ENCODE measurements at places on chromosomes 1 and 21. TPM values are rescaled to one million over a fixed set of nuclear protein-coding genes. Genes with fewer than 3 reads are reported as not detected.

GRCh38 chr1:193070386-193070753, 11.0 kb downstream of the RO60 start:
- H3K4me3 ChIP-seq: no peak overlapping the region
- no peak overlapping the region for H3K27ac ChIP-seq
- no peaks in the 10 kb centered on the region for H3K4me1 ChIP-seq
- H3K27me3 ChIP-seq: no peaks in the 10 kb centered on the region

- H3K36me3 ChIP-seq: no peaks in the 10 kb centered on the region
- H3K4me1 ChIP-seq: peaks cover 2% of the 10 kb centered on the region
- DNase-seq: no peak
- no peaks in the 10 kb centered on the region for H3K27me3 ChIP-seq
- no peak overlapping the region for H3K27ac ChIP-seq
Observed at GRCh38 chr1:192633533-192634253, 2.3 kb upstream of the RGS13 start.

- DNase-seq: no peak
- peaks cover 24% of the 10 kb centered on the region for H3K4me1 ChIP-seq
- no peak overlapping the region for H3K4me3 ChIP-seq
- peak overlapping the region; percentile 83 for H3K27ac ChIP-seq
- no peaks in the 10 kb centered on the region for H3K27me3 ChIP-seq
Observed at GRCh38 chr1:1425426-1425752, 4.3 kb upstream of the ANKRD65 start.

- H3K4me1 ChIP-seq: no peaks in the 10 kb centered on the region
- no peak for DNase-seq
- H3K27me3 ChIP-seq: no peaks in the 10 kb centered on the region
- H3K36me3 ChIP-seq: no peaks in the 10 kb centered on the region
- no peak within 1 kb of the TSS for H3K27ac ChIP-seq
Observed at GRCh38 chr1:11847667-11848372, at the start of gene NPPA. NPPA (minus strand) TSS chr1:11847783; CDS start chr1:11847684, 99 bp downstream.

The GCSAML gene
- total RNA-seq: 3.7 TPM

The RHD gene
- 0.50 TPM for total RNA-seq

The AMY2B gene
- total RNA-seq: 19.4 TPM

DNA sequence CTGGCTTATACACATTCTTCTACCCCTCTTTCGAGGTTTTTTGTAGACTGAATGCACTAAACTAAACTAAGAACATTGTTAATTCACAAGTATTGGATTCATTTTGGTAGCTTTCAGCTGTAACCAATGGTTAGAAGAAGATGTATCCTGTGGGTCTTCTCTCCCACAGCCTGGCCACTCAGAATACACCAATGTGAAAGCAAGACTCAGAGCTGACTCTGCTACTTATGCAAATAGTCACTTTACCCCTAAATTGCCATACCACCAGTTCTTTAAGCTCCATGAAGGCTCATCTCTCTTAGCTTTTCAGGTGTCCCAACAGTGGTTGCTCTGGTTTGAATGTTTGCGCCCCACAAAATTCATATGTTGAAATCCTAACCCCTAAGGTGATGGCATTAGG, 60.1 kb downstream of the RGS13 start:
- no peak overlapping the region for H3K27ac ChIP-seq
- H3K27me3 ChIP-seq: no peaks in the 10 kb centered on the region
- DNase-seq: no peak
- H3K4me3 ChIP-seq: no peak overlapping the region

DNA sequence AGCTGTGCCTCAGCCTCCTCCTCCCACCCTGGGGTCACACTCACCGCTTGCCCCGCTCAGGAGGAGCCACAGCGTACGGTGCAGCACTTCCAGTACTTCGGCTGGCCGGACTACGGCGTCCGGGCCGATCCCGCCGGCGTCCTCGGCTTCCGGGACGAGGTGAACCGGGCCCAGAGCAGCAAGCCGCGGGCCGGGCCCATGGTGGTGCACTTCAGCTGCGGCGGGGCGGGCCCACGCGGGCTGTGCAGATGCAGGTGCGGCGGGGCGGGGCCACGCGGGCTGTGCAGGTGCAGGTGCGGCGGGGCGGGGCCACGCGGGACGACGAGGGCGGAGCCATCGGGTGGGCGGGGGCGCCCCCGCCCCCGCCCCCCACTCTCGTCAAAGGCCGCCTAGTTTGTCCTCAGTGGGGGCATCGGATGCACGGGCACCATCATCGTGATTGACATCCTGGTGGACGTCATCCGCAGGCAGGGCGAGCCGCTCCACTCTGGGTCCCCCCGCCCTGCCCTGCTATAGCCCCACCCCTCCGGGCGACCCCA, 5.5 kb downstream of the RNF223 start:
- H3K4me3 ChIP-seq: peak overlapping the region; percentile 45
- DNase-seq: no peak
- no peak overlapping the region for H3K27ac ChIP-seq
- H3K36me3 ChIP-seq: no peaks in the 10 kb centered on the region
- no peaks in the 10 kb centered on the region for H3K27me3 ChIP-seq

The MEX3A gene
- total RNA-seq: 3.0 TPM

GRCh38 chr1:234556245-234556943, 53.6 kb downstream of the IRF2BP2 start:
- DNase-seq: no peak
- H3K36me3 ChIP-seq: no peaks in the 10 kb centered on the region
- no peaks in the 10 kb centered on the region for H3K27me3 ChIP-seq
- no peak overlapping the region for H3K4me3 ChIP-seq

The SERTAD4 gene
- total RNA-seq: 1.9 TPM

GRCh38 chr1:47623557-47623940, 185.7 kb downstream of the FOXD2 start:
- no peak overlapping the region for H3K4me3 ChIP-seq
- no peaks in the 10 kb centered on the region for H3K4me1 ChIP-seq
- H3K27ac ChIP-seq: no peak overlapping the region
- DNase-seq: peak; percentile 6
- no peaks in the 10 kb centered on the region for H3K36me3 ChIP-seq
- H3K27me3 ChIP-seq: no peaks in the 10 kb centered on the region

GRCh38 chr1:55474168-55474786, 259.1 kb upstream of the USP24 start:
- no peaks in the 10 kb centered on the region for H3K4me1 ChIP-seq
- DNase-seq: no peak
- H3K36me3 ChIP-seq: no peaks in the 10 kb centered on the region
- no peak overlapping the region for H3K4me3 ChIP-seq
- no peaks in the 10 kb centered on the region for H3K27me3 ChIP-seq

DNA sequence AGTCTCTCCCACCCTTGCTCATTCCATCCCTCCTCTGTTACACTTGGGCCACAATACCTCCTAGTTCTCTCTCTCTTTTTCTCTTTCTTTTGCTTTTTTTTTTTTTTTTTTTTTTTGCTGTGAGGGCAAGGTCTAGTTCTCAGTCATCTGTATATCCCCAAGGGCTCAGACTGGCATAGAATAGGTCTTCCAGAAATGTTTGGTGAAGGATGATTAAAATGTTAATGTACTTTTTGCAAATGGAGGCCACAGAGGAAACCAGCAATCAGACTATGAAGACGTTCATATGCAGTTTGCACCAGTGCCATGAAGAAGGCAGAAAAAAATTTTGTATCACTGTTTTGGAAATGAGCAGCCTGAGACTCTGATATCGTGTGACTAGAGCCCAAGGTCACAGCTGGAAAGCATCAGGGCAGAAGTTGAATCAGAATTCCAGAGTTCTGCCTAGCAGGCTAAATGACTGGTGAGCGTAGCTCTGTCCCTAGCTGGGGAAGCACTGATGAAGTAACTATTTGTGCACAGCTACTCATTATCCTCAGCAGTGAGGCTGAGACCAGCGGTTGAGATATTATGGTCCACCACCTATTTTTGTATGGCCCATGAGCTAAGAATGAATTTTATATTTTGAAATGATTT, 186.5 kb downstream of the TGFBR3 start:
- peak; percentile 75 for DNase-seq
- H3K27me3 ChIP-seq: no peaks in the 10 kb centered on the region
- no peak overlapping the region for H3K4me3 ChIP-seq
- H3K36me3 ChIP-seq: no peaks in the 10 kb centered on the region

- no peaks in the 10 kb centered on the region for H3K27me3 ChIP-seq
- no peaks in the 10 kb centered on the region for H3K4me1 ChIP-seq
- H3K36me3 ChIP-seq: no peaks in the 10 kb centered on the region
- H3K4me3 ChIP-seq: no peak overlapping the region
Observed at GRCh38 chr21:36723371-36723881, 24.5 kb downstream of the SIM2 start.

- H3K27ac ChIP-seq: no peak overlapping the region
- H3K4me1 ChIP-seq: no peaks in the 10 kb centered on the region
- no peaks in the 10 kb centered on the region for H3K27me3 ChIP-seq
- no peak overlapping the region for H3K4me3 ChIP-seq
Observed at GRCh38 chr1:80225510-80225909, 1219.0 kb upstream of the ADGRL4 start.

All from testis (tissue), 5 donors.